ENCODE measurements at places on chromosomes 4 and X.
A peak's percentile ranks its signal among the peaks of the same experiment; 100 is the strongest.

DNA sequence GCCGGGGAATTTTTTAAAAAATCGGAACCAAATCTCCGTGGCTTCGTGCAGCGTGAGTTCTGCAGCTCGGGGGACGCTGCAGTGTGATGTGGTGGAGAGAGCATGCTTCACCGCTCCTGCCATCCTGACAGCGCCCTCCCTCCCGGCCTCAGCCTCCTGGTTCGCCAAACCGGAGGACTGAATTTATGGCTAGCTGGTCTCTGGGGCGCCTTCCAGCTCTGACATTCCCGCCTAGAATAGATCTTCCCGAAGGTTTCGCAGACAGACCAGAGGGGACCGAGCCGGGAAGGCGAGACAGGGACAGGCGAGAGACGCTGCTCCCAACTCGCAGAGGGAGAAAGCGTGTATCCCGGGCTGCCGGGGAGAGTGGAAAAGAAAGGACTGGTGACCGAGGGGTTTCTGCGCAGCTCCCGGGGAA is 25.9 kb downstream of the HOPX start:
- DNase-seq: peak; percentile 20

DNA sequence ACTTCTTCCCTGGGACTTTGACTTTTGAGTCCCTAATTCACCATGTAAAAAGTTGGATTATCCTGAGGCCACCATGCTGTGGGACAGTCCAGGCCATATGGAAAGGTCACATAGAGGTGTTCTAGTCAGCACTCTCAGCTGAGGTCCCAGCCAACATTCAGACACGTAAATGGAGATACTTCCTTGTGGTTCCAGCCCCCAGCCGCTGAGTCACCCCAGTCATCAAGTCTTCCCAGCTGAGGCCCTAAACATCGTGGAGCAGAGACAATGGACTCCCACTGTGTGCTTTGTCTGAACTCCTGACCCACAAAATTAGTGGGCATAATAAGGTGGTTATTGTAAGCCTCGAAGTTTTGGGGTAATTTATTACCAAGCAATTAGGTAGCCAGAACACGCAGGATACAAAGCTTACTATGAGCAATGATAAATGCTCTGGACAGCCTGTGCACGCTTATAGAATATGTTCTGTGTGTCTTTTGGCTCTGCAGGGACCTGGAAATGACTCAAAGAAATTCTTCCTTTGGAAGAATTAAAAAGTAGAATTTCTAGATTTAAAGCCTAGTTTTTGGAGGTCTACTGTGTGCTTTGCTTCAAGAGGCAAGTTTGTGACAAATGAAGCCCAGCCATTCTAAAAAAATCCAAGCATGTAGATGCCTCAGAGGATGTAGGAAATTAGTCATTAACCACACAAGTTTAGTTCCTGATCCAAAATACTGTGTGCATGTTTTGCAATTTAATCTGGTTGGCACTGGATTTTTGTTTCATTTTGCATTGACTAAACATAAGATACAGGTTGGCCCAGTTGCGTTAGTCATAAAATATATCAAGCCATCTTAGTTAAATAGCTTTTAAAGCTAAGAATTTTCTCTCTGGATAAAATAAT is 33.2 kb upstream of the SLC9A7 start:
- DNase-seq: peak; percentile 20

- DNase-seq: no peak
These were observed 59.7 kb downstream of the HMGB3 start for GRCh38 chrX:151042842-151043241.

GRCh38 chrX:153643431-153644351 is 3.3 kb upstream of the DUSP9 start:
- no peak for DNase-seq

GRCh38 chrX:12989461-12989860 is 14.6 kb downstream of the TMSB4X start:
- no peak for DNase-seq

DNA sequence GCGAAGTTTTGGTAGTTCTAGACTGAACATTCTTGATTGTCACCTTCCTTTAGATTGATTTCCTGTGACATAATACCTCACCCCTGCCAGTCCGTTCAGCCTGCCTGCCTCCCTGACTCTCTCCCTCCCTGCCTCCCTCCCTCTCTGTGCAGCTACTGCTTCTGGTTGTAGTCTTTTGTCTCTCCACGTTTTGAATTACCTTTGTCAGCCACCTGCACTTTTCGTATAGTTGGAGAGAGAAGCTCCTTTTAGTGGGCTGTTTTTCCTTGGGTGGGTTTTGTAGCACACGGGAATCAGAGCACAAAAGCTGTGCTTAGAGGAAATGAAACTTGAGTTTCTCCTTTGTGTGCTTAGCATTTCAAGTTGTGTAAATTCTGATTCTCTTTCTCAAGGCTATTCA is 32.6 kb upstream of the MSMO1 start:
- DNase-seq: peak; percentile 25

GRCh38 chr4:52005604-52006273 is 14.4 kb downstream of the LRRC66 start:
- DNase-seq: no peak

DNA sequence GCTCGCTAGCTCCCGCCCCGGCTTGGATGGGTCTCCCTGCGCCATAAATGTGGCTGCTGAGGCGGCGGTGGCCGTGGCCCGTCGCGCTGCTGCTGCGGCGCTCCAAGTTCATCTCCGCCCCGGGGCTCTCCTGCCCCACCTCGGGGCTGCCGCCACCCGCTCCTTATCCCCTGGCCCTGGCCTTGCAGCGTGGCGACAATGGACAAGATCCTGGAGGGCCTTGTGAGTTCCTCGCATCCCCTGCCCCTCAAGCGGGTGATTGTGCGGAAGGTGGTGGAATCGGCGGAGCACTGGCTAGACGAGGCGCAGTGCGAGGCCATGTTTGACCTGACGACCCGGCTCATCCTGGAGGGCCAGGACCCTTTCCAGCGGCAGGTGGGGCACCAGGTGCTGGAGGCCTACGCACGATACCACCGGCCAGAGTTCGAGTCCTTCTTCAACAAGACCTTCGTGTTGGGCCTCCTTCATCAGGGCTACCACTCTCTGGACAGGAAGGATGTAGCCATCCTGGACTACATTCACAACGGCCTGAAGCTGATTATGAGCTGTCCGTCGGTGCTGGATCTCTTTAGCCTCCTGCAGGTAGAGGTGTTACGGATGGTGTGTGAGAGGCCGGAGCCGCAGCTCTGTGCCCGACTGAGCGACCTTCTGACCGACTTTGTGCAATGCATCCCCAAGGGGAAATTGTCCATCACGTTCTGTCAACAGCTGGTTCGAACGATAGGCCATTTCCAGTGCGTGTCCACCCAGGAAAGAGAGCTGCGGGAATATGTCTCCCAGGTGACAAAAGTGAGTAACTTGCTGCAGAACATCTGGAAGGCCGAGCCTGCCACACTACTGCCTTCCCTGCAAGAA is 763 bp downstream of the USP38 start:
- peak; percentile 10 for DNase-seq

GRCh38 chrX:2450681-2451080 is 50.1 kb downstream of the DHRSX start:
- no peak for DNase-seq

DNA sequence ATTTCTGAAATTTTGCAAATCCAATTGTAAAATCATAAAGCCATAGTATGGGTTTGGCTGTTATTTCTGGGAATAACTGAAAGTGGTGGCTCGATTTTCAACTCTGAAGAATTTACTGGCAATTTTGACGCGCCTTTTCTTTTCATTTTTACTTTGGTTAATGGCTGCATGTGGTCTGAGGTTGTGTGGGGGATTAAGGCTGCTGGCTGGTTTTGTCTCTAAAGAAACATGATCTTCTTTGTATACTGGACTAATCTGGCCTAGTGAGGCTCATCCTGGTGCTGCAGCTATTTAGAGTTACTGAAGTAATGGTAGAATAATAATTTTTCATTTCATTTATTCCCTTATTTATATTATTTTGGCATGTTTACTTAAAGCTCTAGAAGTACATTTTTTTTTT is 164.0 kb downstream of the RNF150 start:
- no peak for DNase-seq

DNA sequence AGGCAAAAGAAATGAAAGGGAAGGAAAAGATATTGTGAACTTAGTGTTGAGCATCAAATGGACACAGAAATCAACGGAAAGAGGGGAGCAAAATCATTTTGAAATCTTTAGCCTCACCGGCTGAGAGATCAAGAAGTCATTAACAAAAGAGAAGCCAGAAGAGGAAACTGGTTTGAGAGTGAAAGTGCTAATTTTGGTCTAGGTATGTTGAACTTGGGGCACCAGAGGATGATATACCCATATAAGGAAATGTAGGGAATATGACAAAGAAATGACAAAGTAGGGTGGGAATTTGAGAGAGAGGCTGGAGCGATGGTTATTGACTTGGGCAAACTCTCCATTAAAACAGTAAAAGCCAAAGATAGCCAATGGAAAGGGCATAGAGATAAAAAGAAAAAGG is 183.4 kb upstream of the ATOH1 start:
- DNase-seq: no peak

- no peak for DNase-seq
These were observed 118.2 kb upstream of the STX18 start for GRCh38 chr4:4659871-4660651.

DNA sequence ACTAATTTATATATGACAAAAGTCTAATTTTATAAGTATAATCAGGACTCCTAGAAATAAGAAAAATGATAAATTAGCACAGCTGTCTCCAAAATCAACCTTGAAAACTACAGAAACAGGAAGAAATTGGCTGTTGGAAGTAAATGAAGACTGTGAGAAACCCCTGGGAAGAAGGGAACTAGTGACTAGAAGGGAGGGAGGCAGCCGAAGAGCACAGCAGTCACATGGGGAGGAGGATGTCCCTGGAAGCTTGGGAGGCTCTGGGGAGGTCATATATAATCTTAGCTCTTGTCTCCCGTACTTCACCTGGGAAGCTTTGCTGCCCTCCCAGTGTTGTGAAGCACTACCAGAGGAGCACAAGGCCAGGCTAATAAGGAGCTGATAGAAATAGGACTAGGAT is 8.9 kb upstream of the TMA16 start:
- no peak for DNase-seq

GRCh38 chr4:13483136-13483767 is 888 bp downstream of the RAB28 start:
- DNase-seq: no peak

- DNase-seq: no peak
These were observed 126.1 kb downstream of the MGST2 start for GRCh38 chr4:139791681-139792080.

- peak; percentile 76 for DNase-seq
These were observed 31.5 kb downstream of the NOP14 start for GRCh38 chr4:2931512-2932301.

- DNase-seq: peak; percentile 16
These were observed 150.1 kb downstream of the DIPK2B start for GRCh38 chrX:45050558-45050957.

DNA sequence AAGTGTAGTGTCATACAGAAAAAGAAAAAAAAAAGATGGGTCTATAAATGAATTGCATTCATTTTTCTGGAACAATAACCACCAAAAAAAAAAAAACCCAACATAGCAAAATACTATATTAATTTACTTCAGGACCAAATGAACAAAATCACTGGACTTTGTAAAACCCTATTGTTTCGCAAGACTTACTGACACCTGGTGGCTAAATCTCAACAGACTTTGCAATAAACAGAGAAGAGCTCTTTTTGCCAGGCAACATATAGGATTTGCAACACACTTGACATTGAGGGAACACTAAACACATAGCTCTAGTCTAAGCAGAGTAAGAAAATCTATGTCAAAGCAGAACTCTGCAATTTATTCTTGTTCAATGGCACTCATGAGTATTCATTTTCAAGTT is 990.2 kb downstream of the STPG2 start:
- DNase-seq: no peak

DNA sequence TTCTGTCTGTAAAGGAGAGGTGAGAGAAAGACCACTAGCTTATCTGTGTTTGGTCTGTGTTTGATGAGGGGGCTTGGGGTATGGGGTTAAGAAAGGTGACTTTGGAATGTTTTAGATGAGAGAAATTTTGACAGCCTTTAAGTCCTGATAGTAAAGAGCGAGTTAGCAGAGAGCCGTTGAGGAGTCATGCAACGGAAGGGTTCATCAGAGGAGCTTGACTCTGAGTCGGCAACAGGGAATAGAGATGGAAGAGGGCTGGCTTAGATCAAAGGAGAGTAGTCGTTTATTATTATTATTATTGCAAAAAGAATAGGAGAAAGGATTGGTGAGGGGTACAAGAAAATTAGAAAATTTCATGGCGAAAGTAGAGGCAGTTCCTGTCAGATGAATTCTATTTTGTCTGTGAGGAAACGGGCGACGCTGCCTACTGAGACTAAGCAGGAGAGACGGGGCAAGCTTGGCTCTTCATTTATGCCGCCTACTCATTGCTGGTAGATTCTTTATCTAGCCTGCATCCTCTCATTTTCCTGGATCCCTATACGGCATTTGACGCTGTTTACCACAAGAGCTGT is 473 bp upstream of the VAMP7 start:
- no peak for DNase-seq

- DNase-seq: no peak
These were observed 76.7 kb upstream of the FAM9C start for GRCh38 chrX:13121020-13121555.

DNA sequence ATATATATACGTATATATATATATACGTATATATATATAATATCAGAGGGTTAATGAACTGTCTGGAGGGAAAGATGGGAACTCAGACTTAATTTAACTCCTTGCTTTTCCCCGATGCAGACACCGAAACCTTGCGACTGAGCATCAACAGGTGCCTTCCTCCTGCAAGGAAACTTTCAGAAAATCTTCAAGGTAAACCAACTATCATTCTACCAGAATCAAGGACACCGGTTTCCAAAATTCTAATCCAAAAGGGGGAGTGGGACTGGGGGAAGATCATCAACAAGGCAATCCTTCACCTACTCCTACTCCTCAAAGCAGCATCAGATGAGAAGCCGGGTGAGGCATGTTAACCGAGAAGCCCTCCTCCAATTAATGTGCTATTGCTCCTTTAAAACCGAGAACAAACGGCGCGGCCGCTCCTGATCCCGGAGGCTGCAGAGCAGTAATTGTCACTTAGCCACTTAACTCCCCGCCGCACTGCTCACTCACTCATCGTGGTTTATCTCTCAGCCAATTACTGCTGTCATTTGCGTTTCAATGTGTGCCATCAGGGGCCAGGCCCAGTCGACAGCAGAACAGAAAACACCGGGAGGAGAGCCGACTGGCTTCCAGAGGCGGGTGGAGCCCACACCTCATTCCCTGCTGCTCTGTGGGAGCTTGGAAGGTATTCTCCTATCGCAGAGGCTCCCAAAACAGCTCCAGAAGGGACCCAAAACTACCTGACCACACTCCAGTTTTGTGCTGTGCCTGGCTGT is 61.7 kb downstream of the MAML3 start:
- DNase-seq: no peak

- peak; percentile 29 for DNase-seq
These were observed 16.9 kb downstream of the NKX3-2 start for GRCh38 chr4:13527192-13527980.

- no peak for DNase-seq
These were observed 2.1 kb downstream of the SASH3 start for GRCh38 chrX:129781680-129782495.

- DNase-seq: peak; percentile 27
These were observed 668.0 kb upstream of the LCORL start for GRCh38 chr4:18689308-18690115.

- DNase-seq: no peak
These were observed 4.9 kb downstream of the DCAF16 start for GRCh38 chr4:17805580-17806155.
